ENCODE measurements at places on chromosomes 5 and 9.

DNA sequence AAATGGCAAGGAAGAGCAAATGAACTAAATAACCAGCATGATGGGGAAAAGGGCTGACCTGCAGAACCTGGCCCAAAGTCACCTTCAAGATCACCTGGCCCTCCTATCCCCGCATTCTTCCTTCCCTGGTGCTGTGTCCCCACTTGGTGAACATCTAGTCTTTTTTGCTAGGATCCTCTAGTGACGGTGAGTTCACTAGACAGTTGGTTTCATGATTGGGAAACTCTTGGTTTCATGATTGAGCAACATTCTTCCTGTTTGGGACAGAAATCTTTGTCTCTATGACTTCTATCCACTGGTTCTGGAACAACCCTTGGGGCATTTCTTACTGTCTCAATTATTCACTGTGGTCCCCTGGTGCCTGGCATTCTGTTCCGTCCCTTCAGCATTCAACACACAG lies 50.2 kb upstream of the DAB2IP start:
- DNase-seq = no peak

DNA sequence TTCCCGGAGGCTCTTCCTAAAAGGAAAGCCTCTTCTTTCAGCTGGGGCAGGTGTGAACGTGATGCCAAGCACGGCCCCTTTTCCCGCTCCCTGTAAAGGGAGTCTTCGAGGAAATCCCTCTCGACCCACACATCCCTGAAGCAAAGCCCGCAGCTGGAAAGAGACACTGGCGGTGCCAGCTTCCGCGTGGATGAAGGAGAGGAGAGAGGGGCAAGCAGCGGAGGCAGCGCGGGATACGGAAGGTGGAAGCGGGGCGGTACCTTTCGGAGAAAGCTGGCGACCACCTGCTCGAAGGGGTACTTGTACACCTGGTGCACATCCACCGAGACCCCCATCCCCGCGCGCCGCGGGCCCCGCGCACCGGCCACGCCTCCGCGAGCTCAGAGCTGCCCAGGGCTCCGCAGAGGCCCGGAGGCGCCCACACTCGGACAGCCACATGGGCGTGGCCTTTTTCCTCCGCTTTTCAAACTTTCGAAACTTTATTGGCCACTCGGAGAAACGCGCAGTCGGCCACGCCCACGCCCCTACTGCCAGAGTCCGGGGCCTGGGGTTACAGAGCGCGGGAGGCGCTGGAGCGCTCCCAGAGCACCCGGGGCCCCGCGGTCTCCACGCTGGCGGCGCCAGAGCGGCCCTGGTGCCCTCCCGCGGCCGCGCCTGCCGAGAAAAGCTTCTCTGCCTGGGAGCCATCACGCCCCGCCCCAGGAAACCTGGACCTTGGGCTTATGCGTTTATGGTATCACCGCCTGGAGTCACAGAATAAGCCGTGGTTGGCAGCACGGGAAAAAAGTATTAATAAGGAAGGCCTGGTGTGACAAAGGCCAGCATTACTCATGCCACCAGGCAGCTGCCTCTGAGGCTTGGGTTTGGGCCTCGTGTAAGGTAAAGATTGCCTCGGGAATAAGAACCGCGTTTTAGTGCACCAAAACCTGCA lies at the start of gene PRELID2:
Gene PRELID2 (minus strand): TSS at position 426 of the 931 bp plus-strand sequence. CDS start 91 bp downstream, at position 335.
- DNase-seq = peak; percentile 94

- no peak for DNase-seq
These were observed 2.8 kb downstream of the HSPA5 start for GRCh38 chr9:125238127-125238914.

DNA sequence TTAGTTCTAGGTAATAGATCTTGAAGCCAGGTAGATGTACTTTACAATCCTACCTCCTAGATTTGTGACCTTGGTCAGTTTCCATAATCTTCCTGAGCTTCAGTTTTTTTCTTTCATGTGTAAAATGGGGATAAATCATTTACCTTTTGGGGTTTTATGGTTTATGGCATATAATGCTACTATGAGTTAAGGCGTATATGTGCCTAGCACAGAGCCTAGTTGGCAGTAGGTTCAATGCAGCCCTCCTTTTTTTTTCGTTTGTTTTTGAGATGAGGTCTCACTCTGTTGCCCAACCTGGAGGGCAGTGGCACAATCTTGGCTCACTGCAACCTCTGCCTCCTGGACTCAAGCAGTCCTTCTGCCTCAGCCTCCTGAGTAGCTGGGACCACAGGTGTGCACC lies 28.8 kb downstream of the EGFLAM start:
- no peak for DNase-seq

GRCh38 chr5:92613546-92613945 lies 967.5 kb downstream of the NR2F1-AS1 start:
- DNase-seq = no peak

DNA sequence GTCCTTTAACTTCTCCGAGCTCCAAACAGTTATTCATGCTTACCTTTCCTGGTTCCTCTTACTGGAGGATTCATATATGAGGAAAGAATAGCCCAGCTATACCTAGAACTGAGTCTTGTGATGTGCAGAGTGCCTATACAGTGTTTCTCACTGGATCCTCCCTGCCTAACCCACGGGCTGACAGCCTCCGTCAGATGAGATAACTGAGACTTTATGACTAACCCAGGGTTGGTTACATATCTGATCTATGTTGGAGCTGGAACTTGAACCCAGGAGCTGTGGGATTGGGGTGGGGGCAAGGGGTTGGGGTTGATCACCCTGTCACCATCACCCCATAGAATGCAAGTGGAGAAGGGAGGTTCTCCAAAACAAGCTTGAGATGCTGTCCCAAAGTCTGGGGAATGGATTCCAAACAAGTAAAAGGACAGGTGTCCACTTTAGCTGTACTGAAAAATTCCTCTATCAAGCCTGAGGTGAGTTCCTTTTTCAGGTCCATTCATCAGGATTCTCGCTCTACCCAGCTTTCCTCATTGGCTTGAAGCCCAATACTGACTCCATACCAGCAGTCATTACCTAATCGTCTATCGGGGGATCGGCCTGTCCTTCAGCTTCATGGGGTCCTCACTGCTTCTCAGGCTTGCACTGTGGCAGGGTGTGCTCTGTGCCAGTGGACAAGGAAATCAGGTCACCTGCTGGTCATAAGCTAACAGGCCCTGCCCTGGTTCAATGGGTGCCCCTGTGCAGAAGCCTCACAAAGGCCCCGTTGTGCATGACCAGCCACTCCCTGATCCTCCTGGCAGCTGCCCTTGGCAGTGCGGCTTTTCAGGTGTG lies 100.6 kb downstream of the ARHGAP26 start:
- DNase-seq = no peak

DNA sequence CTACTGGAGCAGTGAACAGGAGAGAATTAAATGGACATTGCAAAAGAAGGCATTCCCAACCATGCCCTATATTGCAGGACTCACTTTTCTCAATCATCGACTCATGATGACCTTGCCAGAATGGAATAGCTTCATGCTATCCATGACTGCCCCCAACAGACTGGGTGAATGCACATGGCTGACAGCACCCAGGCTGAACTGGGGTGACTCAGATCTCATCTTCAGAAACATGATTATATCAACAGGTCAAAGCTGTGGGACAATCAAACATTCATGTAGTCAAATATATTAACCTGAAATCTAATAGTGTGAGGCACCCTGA lies 34.7 kb upstream of the MIER3 start:
- DNase-seq = no peak

- DNase-seq = no peak
These were observed 51.7 kb downstream of the LPAR1 start for GRCh38 chr9:110986529-110986928.
